ENCODE measurements at places on chromosomes 2 and 18.

GRCh38 chr18:1539276-1539675 lies 634.6 kb downstream of the ADCYAP1 start:
- DNase-seq, result no peak

GRCh38 chr2:42878581-42878980 lies 86.2 kb upstream of the HAAO start:
- DNase-seq, result peak; percentile 15

- DNase-seq, result no peak
These were observed 85.0 kb upstream of the PPP1CB start for GRCh38 chr2:28666496-28667184.

DNA sequence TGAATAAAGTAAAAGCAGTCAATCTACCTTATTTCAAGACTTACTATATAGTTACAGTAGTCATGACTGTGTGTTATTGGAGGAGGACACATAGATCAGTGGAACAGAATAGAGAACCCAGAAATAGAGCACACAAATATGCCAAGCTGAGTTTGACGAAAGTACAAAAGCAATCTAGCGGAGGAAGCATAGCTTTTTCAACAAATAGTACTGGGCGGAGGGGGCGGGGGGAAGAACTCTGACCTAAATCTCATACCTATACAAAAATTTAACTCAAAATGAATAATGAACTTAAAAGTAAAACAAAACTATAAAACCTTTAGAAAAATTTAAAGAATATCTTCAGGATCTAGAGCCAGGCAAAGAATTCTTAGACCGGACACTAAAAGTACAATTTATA lies 139.1 kb downstream of the AGPS start:
- no peak for DNase-seq

DNA sequence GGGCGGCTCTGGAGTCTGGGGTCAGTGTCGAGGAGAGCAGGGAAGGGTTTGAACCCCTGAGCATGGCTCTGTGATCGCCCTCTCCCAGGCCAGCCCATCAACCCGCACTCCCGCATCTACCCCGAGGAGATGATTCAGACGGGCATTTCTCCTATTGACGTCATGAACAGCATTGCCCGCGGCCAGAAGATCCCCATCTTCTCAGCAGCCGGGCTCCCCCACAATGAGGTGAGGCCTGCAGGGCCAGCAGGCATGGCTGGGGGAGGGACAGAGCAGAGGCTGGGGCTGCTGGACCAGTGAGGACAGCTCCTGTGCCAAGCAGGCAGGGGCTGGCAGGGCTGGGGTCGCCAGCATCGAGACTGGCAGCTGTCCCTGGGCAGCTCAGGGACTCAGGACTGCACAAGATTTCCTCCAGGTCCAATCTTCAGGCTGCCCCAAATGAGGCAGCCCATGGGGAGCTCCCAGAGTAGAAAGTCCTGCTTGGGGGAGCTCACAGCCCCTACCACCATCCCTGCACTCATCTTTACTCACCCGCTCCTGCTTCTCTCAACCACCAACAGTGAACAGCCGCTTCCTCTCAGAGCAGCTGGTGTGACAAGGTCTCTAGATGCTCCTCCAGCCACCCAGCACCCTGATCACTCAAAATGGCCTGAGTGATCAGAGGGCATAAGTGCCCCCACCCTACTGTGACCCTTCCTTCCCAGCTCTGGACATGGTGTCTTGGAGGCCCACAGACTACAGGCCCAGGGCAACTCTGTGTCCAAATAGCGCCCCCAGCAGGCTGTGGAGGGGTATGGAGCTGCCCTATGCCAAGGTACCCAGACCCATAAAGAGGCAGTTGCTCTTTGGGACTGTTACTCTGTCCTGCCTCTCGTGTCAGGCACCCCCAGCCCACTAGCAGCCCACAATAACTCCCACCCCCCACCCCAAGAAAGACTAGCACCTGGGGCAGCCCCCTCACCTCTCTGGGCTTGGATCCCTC lies 18.3 kb upstream of the ANKRD53 start:
- DNase-seq, result no peak

DNA sequence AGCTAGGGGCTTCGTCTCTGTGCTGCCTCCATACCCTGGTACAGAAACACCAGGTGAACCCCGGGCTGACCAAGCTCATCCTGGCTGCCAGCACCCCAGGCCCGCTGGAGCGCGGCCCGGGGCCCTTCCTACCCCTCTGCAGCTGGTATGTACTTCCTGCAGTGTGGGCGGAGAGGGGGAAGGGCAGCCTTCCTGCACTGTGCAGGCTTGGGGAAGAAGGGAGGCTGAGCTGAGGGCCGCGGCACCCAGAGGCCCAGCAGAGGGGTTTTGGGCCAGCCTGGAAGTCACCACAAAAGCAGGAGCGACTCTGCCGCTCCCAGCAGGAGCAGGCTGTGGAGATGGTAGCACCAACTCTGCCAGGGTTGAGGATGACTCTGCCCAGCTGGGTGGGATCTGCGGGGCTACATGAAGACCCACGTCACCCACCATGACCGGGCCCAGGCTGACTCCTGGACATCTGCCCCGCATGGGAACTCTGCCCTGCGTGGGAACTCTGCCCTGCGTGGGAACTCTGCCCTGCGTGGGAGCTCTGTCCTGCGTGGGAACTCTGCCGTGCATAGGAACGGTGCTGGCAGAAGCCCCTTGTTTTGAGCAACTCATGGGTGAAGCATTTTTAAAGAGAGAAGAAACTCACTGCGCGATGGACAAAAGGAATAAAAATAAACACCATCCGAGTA lies 273.3 kb downstream of the NDUFA10 start:
- no peak for DNase-seq

DNA sequence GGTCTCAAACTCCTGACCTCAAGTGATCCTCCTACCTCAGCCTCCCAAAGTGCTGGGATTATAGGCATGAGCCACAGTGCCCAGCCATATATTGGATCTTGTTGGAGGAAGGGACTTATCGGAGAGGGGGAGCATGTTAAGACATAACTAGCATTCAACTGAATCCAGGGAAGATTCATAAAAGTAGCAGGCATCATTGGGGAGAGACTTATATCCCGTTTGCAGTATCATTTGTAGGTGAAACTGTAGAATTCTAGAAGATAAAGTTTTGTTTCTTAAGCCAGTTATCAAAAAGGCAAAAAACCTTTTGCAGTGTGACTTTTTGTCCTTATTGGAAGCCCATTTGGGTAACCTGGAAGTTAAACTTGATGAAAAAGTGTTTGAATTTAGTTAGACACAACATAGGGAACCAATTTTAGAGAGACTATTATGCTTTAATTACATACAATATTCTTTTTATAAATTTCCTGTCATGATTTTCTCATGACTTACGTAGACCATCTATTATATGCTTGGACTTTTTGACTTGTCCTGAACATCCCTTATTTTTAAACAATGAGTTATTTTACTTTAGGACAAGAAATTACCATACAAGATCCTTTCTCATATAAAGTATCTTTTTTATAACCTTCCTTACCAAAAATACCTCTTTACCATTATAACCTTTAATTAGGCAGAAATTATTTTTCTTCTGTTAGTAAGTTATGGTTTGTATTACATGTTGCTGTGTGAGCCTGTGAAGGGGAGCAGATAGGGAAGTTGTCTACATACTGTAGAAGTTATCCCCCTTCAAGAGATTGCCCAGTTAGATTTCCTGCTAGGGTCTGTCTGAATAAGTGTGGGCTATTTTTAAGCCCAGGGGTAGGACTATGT lies 20.3 kb downstream of the RAB3GAP1 start:
- DNase-seq, result no peak

GRCh38 chr2:179233083-179233490 lies 31.5 kb downstream of the SESTD1 start:
- DNase-seq, result no peak

GRCh38 chr2:183112577-183112976 lies 11.7 kb upstream of the NUP35 start:
- DNase-seq, result no peak

GRCh38 chr2:17638196-17638743 lies 97.8 kb downstream of the VSNL1 start:
- DNase-seq, result no peak

DNA sequence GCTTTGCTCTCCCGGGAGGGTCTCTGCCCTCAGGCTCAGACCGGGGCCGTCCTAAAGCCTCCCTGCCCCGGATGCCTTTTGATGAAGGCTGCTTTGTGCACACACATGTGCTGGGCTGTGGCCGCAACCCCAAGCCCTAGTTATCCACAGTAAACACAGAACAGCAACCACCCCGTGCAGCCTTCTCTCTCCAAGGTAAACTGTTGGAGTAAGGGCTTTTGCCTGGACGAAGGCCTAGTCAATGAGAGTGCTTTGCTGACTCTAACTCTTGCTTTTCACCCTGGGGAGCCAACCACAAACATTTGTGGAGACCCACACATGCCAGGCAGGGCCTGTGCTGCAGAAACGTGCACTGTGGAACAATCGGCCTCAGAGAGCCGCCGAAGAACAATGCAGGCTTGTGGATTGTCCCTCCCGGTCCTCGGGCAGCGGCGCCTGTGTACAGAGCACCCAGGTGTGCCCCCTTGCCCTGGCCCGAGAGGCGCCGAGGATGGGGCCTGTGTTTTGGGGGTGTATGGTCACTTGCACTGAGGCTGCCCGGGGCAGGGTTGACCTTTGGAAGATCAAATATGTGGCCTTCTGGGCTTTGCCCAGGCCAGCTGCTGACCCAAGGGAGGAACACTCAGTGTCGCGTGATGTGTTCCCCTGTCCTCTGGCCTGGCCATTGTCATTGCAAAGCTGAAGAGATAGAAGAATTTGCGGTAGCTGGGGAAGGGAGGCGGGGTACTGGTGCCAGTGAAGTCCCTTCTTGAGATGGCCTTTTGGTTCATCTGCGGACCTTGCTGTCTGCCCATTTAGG lies 37.0 kb downstream of the CTIF start:
- no peak for DNase-seq

GRCh38 chr2:155178921-155179320 lies 480.4 kb downstream of the KCNJ3 start:
- no peak for DNase-seq

DNA sequence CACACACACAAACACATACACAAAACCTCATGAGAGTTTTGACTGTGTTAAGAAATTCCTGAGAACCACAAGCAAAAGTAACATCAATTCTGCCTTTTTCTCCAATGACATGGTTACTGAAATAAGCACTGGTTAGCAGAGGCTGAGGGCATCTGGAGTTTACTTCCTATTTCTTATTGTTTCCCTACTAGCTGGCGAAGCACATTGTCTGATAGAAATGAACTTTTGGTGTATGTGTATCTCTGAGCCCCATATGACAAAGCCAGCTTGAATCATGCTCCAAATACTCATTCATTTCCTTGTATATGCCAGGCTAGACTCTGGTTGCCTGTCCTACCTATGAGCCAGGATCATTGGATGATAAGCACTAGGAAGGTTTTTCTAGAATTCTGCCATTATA lies 203.1 kb downstream of the NCKAP5 start:
- DNase-seq, result no peak

DNA sequence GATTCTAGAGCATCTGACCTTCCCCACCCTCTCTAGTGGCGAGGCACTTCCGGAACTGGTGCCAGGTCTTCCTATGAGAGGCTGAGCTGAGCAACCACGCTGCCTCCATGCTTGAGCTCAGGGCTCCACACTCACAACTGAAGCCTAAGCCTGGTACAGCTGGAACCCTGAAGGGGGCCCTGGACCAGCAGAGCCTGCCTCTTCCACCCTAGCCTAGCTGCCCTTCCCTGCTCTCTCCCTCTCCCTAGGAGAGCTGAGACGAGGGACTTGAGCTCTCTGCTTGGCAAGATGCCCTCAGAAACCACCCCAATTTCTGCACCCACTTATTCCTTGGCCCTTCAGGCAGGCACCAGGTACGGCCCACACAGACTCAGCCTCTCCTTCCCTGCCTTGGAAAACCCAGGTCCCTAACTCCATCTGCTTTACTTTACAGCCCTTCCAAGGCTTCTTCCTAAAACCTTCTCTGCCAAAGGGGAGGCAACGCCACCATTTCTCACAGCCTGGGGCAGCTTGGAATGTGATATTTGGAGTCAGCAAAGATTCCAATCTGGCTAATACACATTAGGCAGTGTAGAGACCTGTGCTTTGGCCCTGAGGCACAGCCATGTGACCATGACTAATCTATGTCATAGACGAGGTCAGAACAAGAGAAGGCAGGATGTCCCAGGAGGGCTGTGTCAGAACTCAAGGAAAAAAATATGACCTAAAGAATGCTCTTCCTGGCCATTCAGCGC lies 18.8 kb downstream of the COX7A2L start:
- DNase-seq, result no peak

DNA sequence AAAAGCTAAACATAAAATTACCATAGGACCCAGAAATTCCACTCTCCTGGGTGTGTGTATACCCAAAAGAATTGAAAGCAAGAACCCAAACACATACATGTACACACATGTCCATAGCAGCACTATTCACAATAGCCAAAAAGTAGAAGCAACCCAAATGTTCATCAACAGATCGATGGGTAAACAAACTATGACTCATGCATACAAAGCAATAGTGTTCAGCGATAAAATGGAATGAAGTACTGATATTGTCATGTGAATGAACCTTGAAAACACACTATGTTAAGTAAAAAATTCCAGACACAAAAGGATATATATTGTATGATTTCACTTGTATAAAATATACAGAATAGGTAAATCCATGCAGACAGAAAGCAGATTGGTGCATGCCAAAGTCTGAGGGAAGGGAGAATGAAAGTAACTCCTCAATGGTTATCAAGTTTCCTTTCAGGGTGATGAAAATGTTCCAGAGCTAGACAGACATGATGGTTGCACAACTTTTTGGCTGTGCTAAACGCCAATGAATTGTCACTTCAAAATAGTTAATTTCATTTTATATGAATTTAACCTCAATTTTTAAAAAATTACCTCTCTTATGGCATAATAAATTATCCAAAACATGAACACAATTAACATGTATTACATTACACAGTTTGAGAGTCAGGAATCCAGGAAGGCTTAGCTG lies 35.5 kb downstream of the GKN2 start:
- no peak for DNase-seq

- no peak for DNase-seq
These were observed 3.8 kb upstream of the ARHGAP25 start for GRCh38 chr2:68730828-68731227.

DNA sequence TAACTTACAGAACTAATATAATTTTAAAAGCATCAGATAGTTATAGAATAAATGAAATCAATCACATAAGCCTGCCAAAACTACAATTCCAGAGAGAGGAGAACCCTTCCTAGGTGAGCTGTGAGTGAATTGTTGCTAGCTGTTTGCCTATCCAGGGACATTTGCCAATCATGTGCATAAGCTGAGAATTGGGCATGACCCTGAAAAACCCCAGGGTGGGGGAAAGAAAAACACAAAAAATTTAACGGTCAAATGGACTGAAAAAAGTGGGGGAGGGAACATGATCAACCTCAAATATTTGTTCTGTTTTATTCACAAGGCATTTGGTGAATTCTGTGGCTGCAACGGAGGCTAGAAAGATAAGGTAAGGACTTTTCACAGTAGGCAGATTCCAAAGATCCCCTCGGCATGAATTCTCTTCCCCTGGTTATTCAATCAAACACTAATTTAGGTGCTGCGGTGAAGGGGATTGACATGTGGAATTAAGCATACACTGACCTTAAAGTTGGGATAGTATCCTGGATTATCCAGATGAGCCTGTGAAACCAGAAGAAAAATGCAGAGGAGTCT lies 203.9 kb upstream of the RGPD4 start:
- no peak for DNase-seq
